ENCODE measurements at places on chromosomes 6 and 20. TPM values are rescaled to one million over a fixed set of nuclear protein-coding genes. Genes with fewer than 3 reads are reported as not detected.

- DNase-seq, result no peak
These were observed 4.2 kb downstream of the DUSP22 start for GRCh38 chr6:296151-297122.

DNA sequence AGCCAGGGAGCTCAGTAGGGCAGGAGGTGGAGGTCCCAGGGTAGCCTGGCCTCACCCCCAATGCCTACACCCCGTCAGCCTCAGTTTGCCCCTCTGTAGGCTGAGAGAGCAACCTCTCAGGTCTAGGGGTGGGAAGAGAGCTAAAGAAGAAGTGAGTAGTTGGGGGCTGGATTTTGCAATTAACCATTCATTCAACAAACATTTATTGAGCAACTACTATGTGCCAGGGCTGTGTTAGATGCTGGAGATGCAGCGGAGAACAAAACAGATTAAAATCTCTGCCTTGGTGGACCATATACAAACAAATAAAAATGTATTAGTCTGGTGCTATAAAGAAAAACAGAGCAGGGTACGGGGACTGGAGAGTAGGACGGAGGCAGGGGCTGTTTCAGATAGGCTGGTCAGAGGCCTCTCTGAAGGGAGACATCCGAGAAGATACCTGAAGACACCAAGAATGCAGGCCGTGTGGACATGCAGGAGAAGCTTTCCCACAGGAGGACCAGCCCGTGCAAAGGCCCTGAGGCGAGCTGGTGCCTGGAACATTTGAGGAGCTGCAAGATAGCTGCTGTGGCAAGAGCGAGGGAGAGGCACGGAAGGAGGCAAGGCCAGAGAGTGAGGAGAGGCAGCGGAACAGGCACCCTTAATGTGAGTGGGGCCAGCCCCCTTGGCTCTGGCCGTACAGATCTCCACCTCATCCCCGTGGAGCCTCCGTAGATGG is 60.3 kb downstream of the GRM4 start:
- no peak for DNase-seq

DNA sequence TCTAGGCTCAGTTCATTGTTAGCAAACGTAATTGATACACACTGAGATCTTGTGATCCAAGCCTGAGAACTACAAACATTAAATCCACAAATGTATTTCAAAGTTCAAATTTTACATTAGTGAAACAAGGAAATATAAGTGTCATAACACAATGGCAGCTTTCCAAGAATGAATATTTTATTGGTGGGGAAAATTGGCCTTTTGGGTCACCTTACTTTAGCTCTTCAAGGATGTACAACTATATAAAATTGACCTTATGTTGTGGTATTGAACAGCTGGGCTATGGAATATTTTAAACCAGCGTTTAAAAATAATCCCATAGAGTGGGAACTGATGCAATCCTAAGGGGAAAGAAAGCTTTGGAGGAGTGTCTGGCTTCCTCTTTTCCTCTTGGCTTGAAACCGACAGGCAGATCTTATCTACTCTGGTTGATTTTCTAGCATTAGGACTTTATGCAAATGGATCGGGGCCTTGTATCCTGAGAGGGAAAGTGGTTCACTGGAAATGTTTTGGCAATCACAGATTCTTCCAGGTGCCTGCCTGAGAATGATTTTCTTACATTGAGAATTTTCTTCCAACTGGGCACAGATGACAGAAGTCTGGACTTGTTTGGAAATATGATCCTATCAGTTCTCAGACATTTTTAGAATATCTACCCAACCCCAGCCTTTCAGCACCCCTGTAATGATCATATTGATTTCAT is 184.8 kb upstream of the ECI2 start:
- DNase-seq, result peak; percentile 3

The CYP21A2 gene
- total RNA-seq, result not detected

GRCh38 chr20:51522207-51522606 is 20.3 kb downstream of the NFATC2 start:
- DNase-seq, result no peak

- DNase-seq, result no peak
These were observed 14.9 kb upstream of the ZFAND3 start for GRCh38 chr6:37804586-37804985.

GRCh38 chr20:56978475-56978874 is 288.0 kb downstream of the BMP7 start:
- DNase-seq, result no peak

DNA sequence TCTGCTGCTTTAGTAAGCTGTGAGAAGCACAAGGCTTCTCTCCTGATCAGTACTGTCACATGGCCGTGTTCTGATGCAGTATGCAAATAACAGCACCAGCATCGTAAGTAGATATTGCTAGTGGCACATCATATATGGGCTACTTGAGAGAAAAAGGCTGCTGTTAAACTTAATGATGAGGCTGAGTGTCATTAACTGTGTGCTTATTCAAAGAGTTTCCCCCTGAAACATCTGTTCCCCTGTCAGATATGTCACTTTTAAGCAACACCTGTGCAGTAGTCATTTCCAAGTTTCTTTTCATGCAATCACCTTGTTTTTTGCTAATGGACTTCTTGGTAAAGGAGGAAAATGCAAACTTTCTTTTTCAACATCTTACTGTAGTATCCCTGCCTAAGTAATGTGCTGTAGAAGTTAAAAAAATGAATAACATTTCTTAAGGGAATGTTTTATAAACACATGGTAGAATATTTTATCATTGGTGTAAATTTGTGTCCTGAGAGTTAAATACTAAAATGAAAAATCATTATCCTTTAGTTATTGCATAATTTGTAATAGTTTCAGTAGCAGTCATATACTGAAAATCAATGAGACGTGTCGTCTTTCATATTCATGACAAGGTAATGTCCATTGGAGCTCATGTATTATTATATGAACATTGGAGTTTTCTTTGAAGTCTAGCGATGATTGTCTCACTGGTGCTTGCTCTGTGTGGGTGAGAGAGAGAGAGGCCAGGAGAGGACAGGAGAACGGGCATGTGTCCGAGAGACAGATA is 366.3 kb downstream of the CDKAL1 start:
- no peak for DNase-seq

DNA sequence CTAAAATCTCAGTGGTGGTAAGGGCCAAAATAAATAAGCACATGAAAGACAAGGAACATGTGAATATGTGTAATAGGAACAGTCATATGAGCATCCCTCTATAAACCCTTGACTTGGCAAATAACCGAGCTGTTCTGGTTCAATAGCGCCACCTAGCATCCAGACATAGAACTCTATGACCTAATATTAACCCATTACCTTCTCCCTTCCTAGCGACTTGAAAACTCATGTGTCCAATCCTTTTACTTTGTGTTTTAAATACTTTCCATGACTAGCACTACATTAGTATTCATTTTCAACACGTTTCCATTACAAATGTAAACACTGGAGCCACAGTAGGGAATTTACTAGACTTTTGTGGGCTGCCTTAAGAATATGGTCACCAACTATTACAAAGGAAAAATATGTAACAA is 279.7 kb downstream of the UST start:
- peak; percentile 41 for DNase-seq

GRCh38 chr20:15756002-15756753 is 817.1 kb downstream of the KIF16B start:
- DNase-seq, result no peak

DNA sequence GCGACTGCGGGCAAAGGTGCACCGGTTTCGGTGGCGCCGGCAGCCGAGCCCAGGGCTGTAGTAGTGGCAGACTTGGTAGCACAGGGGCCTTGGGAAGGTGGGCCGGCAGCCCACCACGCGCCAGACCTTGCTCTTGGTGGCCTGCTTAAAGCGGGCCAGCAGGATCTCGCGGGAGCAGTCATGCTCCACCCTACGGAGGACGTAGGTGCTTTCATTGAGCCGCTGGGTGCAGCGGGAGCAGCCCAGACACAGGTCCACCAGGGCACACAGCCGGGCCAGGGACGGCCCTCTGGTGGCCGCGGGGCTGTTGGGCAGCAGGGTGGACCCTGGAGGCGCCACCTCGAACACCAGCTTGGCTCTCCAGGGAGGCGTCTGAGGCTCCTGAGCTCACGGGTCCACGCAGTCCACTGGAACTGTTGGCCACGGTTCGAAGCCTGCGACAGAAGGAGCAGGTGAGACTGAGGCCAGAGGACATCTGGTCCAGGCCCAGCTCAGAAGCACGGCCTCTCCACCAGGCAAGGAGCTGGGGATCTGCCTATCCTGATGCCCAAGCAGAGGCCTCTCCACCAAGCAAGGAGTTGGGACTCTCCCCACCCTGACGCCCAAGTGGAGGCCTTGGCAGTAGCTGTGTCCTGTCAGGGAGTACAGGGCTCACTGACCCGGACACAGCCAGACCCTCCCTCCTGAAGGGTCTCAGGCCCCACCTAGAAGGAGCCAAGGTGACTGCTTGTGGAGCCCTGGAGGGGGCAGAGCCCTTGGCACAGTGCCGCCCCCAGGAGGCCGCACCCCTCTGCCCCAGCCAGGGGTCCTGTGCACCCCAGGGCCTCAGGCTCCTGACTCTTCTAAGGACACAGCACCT is 1.0 kb downstream of the HELZ2 start:
- no peak for DNase-seq

The CSTF1 gene
- 76.4 TPM for total RNA-seq

GRCh38 chr6:64074981-64075380 is 439.4 kb downstream of the PHF3 start:
- no peak for DNase-seq

DNA sequence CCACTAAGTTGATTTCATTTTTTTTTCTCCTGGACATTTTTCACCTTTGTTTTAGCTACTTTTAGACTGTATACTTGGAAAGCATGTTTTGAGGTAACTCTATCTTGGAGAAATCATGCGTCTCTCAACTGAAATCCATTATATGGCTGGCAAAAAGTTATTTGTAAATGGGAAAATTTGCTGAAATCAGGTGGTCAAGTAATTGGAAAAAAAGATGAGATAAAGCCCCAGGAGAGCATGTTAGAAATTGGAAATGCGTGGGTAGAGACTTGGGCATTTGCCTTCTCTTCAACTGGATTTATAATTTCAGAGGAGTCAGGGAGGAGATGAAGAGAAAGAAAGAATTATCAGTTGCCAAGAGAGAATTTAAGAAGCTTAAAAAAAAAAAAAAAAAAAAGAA is 217.1 kb upstream of the MAP3K7 start:
- DNase-seq, result no peak

- DNase-seq, result no peak
These were observed 4.8 kb upstream of the IGF2R start for GRCh38 chr6:159964046-159964445.

DNA sequence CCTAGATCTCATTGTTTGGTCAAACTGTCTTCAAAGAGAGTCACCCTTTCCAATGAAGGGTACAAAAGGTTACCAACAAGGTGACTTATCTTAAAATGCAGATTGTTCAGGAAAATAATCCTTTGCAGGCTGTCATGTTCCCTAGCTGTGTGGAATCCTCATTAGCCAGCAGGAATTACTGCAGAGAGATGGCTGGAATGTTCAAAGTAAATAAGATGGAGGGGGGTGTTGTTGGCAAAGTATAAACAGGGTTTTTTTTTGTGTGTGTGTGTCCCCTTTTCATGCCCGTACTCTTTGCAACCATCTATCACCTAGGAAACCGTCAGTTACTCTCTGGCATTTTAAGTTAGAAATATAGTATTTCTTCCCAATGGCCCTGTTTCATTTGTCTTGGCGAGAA is 6.5 kb downstream of the NEDD9 start:
- DNase-seq, result no peak

The SOBP gene
- 5.0 TPM for total RNA-seq

- no peak for DNase-seq
These were observed 281.2 kb upstream of the SGK1 start for GRCh38 chr6:134599079-134599478.

- DNase-seq, result no peak
These were observed 838 bp upstream of the POM121L2 start for GRCh38 chr6:27312950-27313271.

- no peak for DNase-seq
These were observed 27.9 kb downstream of the CDYL start for GRCh38 chr6:4804095-4804494.

DNA sequence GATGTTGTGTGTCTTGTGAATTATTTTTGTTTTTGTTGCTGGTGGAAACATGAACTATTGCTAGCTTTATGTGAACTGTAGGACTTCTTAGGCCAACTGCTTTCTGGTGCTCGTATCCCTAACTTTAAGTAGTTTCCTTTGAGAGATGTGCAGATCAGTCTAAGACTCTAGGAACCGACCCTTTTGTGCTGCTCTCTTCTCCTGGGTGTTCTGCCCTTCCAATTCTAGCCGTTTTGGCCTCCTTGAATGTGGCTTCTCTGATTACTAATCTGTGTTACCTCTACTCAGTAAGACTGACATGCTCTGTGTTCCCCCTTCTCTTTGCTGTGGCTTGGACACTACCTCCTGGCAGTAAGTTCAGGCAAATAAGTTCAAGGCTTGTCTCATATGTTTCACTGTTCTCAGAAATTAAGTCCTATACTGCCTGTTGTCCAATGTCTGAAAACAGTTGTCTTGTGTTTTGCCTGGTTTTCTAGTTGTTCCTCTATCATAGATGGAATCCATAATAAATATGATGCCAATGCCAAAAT is 58.0 kb downstream of the FOXO3 start:
- no peak for DNase-seq

The MYMX gene
- 0.43 TPM for total RNA-seq

DNA sequence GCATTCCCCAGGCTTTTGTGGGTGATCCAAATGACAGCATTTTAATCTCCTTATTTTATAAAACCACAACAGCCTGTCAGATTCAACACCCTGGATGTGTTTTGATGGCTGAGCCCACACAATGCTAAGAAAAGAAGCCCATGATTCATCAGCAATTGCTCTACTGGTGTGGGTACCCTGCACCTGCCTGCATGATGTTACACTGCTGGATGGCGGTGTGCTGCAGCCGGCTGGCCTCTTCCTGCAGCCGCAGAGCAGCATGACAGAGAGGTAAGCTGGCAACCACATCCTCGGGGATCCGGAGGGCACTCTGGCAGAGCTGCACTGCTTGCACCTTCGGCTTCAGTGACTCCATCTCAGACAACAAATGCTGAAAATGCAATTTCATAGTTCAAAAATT is 327.5 kb downstream of the SYNE1 start:
- no peak for DNase-seq

The PARD6B gene
- total RNA-seq, result 43.3 TPM

DNA sequence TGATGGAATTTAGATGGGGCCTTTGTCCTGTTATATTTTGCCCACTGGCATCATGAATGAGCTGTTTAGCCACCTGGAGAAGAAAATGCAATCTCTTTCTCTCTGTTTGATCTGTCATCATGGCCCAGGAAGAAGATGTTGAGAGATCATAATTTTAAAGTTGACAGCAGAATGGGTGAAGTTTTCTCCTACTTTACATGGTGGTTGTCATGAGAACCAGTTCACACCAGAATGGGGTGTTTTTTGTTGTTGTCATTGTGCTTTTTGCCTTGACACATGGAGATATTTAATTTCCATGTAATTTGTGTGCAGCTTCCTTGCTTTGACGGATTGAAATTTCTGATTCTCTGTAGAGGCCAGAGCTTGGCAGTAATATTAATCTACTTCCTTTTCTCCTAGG is 122.5 kb downstream of the FARS2 start:
- no peak for DNase-seq

All from G401 (cell line).